Stimulated activated CD4-positive, alpha-beta T cell treated with anti-CD3 and anti-CD28 coated beads, Interleukin-1b, Interleukin-23, amount 100 ng/mL, for 1 hour (primary cell): ENCODE measurements at places on chromosomes 2 and 18.

- no peak for DNase-seq
Observed at GRCh38 chr2:1622521-1623200, 121.7 kb downstream of the PXDN start.

- DNase-seq = no peak
Observed at GRCh38 chr2:44135771-44136170, 32.9 kb upstream of the PPM1B start.

DNA sequence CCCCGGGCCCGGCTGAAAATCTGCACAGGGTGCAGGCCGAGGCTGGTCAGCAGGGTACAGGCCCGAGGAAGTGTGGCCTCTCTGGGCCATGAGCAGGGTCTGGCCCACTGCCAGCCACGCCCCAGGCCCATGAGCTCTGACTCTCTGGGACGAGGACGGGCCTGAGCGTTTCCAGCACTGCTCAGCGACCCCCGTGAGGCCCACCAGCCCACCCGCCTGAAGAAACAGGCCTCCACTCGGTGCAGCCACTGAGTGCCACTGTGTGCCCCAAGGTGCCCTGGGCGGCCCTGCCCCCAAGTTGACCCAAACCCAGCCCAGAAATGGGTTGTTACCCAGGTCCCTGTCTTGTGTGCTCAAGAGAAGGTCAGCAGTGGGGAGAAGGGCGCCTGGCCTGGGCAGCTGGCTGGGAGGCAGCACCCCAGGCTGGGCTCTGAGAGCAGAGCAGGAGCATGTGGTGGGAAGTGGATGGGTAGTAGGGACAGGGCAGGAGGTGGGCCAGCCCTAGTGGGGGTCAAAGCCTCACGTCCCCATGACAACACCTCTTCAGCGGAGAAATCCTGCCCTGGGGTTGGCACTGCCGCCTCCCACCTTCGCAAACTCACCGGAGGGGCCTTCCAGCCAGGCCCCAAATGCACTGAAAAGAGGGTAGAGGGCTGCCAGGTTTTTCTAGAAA, 2.1 kb upstream of the SNED1 start:
- no peak for DNase-seq

DNA sequence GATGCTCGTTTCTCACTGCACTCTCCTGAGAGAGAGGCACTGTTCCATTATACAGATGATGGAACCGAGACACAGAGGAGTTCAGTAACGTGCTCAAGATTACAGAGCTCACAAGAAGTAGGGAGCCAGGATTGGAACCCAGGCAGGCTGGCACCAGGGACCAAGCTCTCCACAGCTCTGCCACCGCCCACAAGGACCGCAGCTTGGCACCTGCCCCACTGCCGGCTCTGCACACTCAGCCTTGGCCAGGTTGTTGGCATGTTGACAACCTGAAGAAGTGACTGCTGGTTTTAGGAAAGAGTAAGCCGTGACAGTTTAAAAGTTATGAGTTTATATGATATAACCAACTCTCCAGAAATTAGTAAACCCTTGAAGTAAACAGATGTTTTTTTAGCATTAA, 48.0 kb upstream of the ITM2C start:
- no peak for DNase-seq

GRCh38 chr2:68861330-68861729, 9.9 kb downstream of the BMP10 start:
- no peak for DNase-seq

DNA sequence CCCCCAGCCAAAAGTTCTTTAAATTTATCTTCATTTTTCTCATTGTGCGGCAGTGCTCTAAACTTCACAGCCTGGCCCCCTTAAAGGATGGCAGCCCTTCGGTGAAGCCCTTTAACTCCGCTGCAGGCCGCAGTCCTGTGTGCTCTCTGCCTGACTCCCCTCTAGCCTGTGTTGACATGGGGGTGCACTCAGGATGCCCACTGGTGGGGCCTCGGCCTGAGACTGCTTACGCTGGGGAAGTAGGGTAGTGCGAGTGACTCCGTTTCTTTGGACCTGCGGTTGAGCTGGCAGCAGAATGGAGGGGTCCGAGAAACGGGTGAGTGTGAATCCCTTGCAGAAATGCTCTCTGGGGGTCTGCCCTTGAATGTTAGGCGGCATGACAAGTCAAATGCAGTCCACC, 5.6 kb downstream of the RAB12 start:
- DNase-seq = no peak

DNA sequence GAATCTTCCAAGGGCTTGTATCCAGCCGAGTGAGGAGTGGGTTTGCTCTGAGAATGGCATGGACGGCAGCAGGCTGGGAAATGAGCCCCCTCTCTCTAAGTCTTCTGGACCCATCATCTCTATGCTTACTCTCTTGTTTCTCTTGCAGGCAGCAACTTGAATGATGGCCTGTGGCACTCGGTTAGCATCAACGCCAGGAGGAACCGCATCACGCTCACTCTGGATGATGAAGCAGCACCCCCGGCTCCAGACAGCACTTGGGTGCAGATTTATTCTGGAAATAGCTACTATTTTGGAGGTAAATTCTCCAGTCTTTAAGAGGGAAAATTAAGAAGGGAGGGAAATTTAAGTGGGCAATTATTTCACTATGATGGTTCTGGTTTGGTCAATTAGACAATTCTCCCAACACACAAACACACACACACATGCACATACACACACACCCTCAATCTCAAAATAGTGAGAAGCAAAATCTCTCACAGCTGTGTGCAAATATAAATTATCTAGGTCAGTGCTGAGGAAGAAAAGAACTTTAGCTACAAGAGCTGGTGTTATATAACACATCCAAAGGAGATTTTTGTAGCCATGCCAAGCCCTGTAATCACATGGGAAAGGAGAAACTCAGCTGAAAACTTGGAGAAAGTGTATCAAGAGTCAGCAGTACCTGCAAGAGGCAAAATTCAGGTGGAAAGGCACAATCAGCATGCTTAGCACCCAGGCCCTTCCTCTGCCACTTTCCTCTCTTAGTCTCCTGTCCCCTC, 499.2 kb downstream of the CNTNAP5 start:
- no peak for DNase-seq

DNA sequence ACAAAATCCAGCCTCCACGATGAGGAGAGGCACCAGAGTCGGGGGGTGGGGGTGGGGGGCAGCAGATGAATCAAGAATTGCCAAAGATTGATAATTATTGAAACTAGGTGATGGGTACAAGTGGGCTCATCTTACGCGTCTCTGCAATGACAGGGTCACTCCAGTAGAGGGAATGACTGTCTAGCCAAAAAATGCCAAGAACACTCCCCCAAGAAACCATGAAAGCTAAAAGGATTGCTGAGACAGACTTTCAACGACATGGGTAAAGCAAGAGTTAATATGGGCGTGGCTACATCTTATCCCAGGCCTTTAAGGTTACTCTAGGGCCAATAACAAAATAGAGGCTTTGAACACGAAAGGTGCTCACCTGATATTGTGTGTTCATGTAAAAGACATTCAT, 86.5 kb downstream of the STK39 start:
- DNase-seq = no peak

- DNase-seq = no peak
Observed at GRCh38 chr2:160471950-160472349, 21.7 kb downstream of the RBMS1 start.

DNA sequence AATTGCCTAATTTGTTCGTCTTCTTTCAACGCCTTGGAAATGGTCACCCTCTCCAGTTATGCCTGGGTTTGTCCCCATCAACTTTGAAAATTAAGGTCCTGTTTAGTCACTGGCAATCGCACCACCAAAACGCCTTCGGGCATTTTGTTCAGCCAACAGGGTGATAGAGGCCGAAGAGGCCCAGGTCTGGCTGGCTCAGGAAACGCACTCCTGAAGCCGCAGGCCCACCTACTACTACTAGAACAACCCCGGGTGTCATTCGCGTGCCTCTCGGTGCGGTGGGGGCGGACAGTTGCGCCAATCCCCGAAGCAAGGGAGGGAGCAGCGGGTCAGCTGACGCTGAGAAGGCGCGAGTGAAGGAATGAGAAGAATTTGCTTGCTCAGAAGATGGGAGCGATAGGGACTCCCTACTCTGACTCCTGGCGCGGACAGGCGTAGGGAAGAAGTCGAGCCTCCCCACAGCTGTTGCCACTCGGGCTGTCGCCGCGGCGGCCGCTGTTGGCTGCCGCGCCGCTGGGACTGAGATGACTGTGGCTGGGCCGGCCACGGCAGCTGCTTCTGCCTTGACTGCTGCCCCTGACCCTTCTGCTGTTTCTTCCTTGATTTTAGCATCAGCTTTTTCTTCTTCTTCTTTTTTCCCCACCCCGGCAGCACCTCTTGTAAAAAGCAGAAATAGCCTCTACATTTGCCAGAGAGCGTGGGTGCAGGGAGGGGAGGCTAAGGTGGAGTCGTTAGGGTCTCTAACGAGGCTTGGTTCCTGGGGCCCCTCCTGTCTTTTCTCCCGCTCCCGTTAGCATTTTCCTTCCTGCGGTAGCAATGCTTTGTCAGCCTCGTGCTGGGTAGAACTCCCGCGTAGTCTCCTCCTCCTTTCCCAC, 387.6 kb downstream of the FIGN start:
- DNase-seq = no peak

DNA sequence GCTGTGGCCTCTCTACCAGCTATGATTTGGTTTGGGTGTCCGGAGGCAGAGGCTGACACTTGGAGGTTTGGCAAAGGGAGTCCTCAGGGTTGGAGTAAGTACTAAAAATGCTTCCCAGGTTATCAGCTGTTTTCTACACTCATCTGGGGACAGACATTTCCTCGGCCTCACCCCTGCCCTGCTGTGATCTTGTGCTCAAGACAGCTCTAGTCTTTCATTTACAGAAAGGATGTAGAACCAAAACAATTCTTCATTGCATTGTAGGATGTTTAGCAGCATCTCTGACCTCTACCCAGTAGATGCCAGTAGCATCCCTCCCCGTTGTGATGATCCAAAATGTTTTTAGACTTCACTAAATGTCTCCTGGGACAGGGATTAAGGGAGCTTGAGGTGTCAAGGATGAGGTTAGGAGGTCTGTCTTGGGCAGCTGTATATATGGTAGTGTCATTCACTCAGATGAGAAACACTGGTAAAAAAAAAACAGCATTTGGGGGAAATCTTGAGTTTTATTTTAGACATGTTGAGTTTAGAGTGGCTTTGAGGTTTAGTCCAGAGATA, 26.6 kb downstream of the CD28 start:
- no peak for DNase-seq

- DNase-seq = no peak
Observed at GRCh38 chr18:61572871-61573270, 239.6 kb downstream of the CDH20 start.

DNA sequence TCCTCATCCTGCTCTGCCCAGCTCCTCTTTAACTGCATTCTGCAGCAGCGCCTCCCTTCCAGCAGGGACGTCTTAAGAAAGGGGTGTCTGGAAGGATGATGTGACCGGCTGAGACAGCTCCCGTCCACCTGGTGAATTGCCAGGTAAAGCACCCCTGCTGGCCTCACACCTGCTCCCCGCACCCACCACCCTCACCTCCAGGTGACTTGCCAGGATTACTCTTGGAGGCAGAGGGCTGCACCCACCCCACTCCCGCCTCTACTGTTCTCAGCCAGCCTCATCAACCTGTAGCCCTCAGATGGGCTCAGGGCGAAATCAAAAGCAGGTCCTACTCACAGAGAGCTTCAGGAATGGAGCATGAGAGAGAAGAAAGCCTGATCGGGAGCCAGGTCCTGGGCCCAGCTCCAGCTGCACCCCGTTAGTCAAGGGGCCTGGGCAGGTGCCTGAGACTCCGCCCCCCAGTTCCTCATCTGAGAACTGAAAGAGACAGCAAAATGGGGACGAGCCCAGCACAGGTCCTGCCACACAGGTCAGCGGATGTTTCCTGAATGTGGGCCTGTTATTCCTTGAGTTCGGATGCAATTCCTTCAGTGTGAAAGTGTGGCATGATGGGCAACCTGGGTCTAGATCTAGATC, 5.6 kb downstream of the ADRA2B start:
- DNase-seq = no peak

GRCh38 chr18:5393779-5394178, 98.3 kb upstream of the ZBTB14 start:
- DNase-seq = no peak

GRCh38 chr2:230708204-230708603, 4.4 kb upstream of the CAB39 start:
- no peak for DNase-seq

DNA sequence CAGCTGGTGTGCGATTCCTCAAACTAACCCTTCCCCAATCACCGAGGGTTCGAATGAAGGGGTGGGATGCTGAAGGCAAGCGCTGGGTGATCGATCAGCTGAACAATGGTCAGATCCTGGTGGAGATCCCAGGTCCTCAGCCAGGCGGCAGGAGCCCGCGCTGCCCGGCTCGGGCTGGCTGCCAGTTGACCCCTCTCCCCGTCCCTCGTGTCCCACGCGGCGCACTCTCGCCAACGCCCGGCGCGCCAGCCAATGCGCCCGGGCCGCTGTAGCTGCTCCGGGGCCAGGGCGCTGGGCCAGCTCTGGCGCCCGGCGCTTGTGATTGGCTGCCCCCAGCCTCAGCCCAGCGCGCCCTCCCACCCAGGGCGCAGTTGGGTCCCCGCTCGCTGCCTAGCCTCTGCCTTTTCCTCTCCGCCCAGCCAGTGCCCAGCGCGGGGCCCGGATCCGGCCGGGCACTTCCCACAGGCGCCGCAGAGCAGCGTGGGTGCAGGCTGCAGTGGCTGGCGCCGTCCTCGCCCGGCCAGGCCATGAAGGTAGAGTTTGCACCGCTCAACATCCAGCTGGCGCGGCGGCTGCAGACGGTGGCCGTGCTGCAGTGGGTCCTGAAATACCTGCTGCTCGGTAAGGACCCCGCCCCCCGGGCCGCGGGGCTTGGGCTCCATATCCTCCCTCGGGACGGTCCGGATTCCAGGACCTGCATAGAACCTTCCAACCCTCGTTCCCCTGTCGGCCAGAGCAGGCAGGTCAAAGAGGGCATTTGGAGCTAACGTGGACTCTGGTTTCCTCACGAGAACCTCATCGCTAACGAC, at the start of gene MOGAT1:
Gene MOGAT1 (plus strand): TSS at position 400 of the 809 bp plus-strand sequence. CDS start 128 bp downstream, at position 528.
- no peak for DNase-seq

DNA sequence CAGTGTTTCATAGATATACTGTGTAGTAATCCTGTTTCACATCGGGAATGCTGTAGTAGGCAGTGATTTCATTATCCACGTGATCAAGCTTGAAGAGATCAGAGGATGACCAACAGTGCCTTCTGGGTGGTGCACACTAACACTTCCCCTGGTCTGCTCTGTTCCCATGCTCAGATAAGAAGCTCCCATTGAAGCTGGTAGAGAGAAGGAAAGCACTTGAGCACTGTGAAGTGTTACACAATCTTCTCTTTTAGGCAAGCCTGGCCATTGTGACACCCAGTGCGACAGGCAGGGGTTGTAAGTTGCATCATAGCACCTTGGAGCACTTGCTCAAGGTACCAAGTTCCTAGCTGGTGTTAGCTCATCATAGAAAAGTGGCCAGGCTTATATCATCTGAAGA, 30.6 kb upstream of the GPD2 start:
- DNase-seq = no peak
